ENCODE measurements at places on chromosomes 7 and 10.

DNA sequence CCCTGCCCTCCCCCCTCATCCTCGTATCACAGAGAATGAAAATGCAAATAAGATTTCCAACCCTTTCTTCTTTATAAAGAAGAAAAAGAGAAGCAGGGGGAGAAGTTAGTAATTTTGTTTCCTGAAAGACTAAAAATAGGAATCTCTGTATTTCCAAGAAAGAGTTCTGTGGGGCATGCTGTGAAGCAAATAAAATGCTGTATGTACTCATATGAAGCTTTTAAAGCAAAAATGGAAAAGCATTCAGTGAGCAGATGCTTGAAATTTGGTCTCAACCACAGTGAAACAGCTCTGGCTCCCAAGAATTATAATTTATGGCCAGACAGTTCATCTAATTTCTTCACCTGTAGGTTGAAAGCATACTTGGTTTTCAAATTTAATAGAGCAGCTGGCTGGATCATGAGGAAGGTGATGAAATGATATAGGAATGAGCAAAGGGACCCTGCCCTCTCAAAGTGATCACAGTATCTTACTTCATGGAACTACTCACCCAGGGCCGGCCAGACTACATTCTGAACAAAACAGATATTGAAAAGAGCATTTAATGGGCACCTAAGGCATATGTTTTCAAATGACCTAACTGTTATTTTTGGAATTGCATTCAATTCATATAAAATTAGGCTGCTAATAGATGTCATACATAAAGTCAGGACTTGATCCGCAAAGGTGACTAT is 31.4 kb downstream of the SVIL start:
- DNase-seq = no peak

- no peak for DNase-seq
These were observed 32.4 kb downstream of the CALML3 start for GRCh38 chr10:5557040-5557721.

GRCh38 chr10:37976880-37977203 is 395 bp upstream of the ZNF25 start:
- no peak for DNase-seq

GRCh38 chr7:50735333-50735732 is 47.4 kb downstream of the GRB10 start:
- no peak for DNase-seq

DNA sequence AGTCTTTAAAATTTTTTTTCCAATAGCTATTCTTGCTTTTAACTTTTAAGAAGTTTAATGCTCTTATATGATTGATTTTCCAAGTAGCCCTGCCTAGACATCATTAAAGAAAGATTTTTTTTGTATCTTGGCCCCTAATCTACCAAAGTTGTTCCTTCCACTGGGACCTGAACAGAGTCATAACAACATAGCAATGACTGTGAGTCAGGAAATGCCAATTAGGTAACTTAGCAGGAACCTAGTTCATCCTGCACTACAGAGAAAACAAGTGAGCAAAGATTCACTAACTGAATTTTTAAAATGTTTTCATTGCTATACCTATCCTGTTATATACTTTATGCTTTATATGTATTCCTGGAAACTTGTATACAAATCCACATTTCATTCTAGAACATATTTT is 284.7 kb downstream of the BICC1 start:
- no peak for DNase-seq

DNA sequence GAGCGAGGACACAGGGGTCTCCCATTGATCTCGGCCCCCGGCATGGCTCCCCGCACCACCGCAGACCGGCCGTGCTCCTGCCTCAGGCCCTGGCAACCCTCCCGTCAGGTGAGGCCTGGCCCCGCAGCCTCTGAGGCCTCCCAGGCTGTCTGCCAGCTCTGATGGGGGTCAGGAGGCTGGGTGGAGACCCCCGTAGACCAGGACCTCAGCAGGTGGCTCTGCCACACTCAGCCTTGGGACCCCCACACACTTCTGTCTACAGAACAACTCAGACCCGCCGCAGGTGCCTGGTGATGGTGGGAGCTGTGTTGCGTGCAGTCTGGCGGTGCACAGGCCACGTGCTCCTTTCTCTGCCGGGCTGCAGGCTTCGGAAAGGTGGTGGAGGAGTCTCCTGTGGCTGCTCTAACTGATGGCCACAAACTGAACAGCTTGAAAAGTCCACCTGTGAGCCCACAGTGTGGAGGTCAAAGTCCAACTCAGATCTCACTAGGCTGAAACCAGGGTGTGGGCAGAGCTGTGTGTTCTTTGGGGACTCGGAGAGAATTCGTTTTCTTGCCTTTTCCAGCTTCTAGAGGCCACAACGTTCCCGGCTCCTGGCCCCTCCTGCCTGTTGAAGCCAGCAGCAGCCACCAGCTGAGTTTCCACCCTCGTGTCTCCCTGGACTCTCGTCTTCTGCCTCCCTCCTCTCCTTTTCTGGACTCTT is 62.5 kb downstream of the PWWP2B start:
- DNase-seq = no peak

DNA sequence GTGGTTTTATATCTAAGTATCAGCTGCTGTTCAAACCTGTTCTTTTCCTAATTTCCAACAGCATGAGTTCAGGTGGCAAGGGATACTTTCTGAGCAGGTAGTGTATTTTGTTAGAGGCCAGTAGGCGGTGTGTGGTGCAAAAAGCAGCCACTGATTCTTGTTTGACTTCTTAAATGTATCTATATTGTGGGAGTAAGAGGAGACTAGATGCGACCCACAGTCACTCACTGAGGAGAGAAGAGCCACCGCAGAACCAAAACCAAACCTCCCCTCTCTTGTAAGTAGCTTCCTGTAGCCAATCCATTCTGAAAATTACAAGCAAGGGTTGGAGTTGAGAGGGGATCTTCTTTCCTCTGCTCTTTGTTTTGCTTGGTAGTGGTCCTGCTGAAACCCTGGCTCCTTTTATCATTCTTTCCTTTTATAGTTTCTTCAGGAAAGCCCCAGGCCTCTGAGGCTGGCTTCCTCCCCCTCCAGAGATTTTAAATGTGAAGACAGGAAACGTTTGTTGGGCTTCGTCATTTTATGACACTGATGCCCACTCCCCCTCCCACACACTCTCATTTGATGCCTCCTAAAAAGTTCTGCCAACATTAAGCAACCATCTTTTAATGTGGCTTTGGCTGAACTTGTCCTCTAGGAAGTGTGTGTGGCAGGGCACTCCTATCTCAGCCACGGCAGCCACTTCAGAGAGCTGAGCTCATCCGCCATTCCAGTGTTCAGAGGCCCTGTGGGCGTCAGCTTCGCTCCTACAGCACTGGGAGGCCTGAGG is 566.0 kb downstream of the SUGCT start:
- DNase-seq = no peak

- DNase-seq = no peak
These were observed 28.4 kb upstream of the FAM204A start for GRCh38 chr10:118370499-118370898.

- no peak for DNase-seq
These were observed 106.7 kb upstream of the LAMB4 start for GRCh38 chr7:108236681-108237415.

DNA sequence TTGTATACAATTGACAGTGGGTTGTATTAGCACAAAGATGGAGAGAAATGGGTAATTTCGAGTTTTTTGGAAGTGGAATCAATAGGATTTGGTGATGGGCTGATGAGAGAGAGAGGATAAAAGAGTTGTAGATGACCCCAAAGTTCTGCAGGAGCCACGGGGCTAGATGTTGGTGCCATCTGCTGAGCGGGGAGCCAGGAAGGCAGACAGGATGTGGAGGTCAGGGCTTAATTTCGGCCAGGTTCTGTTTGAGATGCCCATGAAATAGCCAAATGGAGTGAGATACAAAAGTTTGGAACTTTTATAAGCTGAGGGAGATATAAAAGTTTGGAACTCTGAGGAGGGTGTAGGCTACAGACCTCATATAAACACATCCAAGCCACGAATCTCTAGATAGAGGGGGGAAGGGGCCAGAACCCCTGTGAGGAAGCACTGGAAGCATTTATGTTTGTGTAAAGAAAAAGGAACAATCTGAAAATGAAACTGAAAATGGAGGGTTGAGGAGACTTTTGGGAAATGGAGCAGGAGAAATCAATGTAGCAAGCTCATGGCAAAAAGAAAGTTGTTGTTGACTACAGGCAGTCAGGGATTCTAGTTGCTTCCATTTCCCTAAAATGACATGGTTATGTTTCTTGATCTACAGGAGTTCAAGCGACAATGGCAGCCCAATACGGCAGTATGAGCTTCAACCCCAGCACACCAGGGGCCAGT is 2.2 kb downstream of the GIMAP4 start:
- no peak for DNase-seq

GRCh38 chr7:120774481-120774880 is 83.5 kb downstream of the TSPAN12 start:
- DNase-seq = no peak

GRCh38 chr10:11626071-11626470 is 14.6 kb upstream of the USP6NL start:
- DNase-seq = no peak

All from RCC 7860 (cell line).